Myocyte (in vitro differentiated cells): ENCODE measurements at places on chromosomes 1 and 21. TPM values are rescaled to one million over a fixed set of nuclear protein-coding genes. Genes with fewer than 3 reads are reported as not detected.
A peak's percentile ranks its signal among the peaks of the same experiment; 100 is the strongest.

DNA sequence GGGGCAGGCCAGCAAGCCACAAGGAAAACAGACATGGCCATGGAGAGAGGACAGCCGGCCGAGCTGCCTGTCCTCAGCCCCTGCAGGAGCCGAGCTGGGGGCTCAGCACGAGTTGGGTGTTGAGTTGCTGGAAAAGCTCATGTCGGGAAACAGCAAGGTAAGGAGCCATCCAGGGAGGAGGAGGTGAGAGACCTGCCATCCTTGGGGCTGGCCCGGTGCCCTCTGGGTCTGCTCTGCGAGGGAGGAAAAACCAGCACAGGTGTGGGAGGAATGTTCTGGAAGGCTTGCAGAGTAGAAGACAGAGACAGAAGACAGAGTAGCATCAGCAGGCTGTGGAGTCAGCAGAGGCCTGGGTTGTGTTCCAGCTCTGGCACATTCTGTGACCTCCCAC is 548.8 kb downstream of the PTPRU start:
- no peak for DNase-seq

DNA sequence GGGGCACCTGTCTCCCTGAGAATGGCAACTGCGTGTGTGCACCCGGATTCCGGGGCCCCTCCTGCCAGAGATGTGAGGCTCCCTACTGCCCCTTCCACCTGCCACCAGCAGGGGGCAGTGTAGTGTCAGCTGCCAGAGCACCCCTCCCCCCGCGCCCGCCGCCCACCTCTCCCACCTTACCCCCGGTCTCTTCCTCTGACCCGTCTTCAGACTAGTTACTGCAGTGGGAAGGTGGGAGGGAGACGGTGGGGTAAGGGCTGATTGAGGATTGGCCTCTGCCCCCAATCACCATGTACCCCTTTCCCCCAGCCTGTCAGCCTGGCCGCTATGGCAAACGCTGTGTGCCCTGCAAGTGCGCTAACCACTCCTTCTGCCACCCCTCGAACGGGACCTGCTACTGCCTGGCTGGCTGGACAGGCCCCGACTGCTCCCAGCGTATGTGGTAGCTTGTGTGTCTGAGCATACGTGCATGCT is 10.1 kb upstream of the LRRC71 start:
- no peak for DNase-seq

The LCE3E gene
- total RNA-seq: not detected in 2 replicates

The VAV3 gene
- 1.4 and 1.8 TPM in 2 replicates for total RNA-seq

The MNDA gene
- not detected in 2 replicates for total RNA-seq

- DNase-seq: no peak
These were observed 433.1 kb upstream of the KAZN start for GRCh38 chr1:14165371-14165801.

- no peak for DNase-seq
These were observed at the start of gene LGR6 for GRCh38 chr1:202193614-202194327. Gene LGR6, plus strand, starts transcription at chr1:202193799. Its CDS starts 191 bp downstream, at chr1:202193990.

DNA sequence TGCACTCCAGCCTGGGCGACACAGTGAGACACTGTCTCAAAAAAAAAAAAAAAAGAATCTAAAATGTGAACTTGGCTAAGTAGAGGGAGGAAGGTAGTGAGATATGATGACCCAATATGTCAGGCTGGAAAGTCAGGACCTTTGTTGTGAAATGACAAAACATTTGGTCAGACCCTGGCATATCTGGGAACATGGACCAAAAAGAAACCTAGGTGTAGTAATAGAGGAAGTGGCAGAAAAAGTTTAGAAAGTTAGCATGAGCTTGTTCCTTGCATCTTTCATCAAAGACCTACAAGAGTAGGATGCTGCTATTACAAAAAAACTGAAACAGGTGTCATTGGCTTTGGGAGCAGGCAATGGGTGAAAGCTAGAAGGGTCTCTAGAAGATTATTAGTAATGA is 7.3 kb upstream of the S100A3 start:
- no peak for DNase-seq

The KRTAP7-1 gene
- total RNA-seq: not detected in 2 replicates

DNA sequence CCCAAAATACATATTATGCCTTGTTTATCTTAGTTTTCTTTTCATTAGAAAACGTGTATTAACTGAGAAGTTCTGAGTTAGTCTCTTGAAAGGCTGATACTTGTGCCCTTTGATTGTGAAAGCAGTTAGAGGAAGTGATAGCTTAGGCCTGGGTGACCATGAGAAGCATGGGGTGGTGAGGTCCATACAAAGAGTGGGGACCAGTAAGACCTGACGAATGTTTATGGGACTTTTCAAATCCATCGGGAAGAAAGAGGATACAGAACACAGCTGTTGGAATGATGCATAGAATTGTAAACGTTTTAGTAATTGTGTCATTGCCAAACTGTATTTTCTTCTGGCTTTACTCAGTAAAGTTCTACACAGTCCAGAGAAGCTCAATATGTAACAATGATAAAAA is 259.8 kb downstream of the LMO4 start:
- no peak for DNase-seq

The ELF3 gene
- 0.68 TPM in 1 of 2 replicates, not detected in the other for total RNA-seq

The PCBP3 gene
- total RNA-seq: 1.5 and 1.7 TPM in 2 replicates

GRCh38 chr1:200535605-200536004 is 84.9 kb downstream of the KIF14 start:
- peak; percentile 55 for DNase-seq

The FAM131C gene
- not detected in 2 replicates for total RNA-seq

DNA sequence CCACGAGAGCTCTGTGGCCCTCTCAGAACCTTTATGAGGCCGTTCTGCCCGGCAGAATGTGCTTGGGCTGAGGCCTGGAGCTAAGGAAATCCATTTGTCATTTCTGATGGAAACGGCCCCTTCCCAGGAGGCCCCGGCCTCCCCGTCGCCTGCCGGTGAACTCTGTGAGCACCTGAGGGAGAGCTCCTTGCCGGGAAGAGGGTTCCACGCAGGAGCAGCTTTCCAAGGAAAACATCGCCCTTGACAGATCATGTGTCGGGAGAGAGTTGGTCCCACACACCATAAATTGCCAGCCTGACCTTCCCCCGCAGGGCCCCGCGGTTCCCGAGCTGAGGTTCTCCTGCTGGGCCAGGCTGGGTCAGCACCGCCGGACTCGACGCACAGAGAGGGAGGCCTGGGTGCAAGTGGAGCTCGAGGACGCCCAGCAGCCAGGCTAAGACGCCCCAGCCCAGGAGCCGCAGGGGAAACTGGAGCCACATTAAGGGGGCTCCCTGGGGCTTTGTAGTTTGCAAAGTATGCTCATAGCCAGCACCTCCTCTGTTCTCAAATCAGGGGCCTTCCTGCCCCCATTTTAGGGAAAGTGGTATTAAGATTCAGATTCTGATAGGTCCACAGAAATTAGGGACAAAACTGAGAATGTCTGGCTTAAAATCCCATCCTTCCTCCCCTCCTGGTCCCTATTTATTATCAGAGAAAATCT is 239.5 kb downstream of the FOXD2 start:
- no peak for DNase-seq

DNA sequence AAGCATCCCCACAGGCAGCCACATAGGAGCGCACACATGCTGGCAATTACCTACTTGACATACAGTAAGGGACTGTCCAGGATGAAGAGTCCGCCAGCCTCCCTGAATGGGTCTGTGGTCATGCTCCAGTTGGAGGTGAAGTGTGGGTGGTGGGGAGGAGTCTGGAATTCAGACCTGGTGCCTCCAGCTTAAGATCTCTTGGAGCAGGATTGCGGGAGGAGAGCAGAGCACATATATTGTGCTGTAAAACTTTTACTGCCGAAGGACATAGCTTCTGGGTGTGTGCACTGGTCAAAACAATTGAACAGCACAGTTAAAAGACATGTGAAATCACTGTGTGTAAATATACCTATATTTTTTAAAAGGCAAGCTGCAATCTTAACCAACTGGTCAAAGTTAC is 17.9 kb downstream of the STK40 start:
- DNase-seq: no peak

The S1PR1 gene
- total RNA-seq: 2.5 and 2.9 TPM in 2 replicates

DNA sequence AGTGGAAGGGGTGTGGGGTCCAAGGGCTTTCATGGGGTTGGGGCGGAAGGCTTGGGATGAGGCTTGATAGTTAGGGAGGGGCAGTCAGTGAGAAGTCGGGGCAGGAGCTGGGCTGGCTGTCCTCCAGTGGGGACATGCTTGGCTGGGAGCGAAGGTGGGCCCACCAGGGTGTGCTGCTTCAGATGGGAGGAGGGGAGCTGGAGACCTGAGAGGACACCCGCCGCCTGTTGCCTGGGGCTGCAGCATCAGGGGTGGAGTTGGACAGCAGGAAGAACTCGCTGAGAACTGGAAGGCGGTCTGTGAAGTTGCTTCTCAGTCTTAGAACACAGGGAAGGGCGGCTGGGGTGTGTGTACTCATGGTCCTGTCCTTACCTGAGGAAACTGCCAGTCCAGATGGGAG is 1.6 kb downstream of the THEM5 start:
- DNase-seq: no peak

The CYP4B1 gene
- not detected in 2 replicates for total RNA-seq

The TFF2 gene
- total RNA-seq: not detected in 2 replicates

DNA sequence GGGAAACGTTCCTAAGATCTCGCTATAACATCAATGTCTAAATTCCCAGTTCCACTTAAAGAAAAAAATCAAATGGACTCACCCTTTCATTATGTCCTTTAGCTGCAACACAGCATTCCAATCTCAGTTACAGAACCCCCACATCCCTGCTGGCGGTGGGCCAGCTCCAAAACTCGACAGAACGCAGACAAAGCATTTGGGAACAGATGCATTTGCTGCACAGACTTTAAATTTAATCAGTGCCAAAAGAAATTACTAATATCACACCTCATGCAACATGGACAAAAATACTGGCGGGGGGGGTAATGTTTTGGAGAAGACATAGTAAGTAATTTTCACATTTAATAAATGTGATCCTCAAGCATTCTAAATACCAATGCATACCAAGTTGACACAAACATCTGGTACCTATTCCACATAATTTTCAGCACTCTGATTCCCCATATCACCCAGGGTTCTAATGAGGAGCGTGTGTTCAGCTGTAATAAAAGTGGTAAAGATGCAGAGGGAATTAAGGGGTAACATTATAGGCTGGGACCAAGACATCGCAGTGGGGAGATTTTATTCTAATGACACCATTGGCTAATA is 79.7 kb downstream of the TGFBR3 start:
- DNase-seq: no peak

GRCh38 chr1:215276582-215276981 is 194.0 kb downstream of the KCNK2 start:
- DNase-seq: no peak

GRCh38 chr1:53525595-53525994 is 66.4 kb downstream of the DMRTB1 start:
- DNase-seq: no peak

The LCE4A gene
- not detected in 2 replicates for total RNA-seq

The KDF1 gene
- total RNA-seq: not detected in 2 replicates

DNA sequence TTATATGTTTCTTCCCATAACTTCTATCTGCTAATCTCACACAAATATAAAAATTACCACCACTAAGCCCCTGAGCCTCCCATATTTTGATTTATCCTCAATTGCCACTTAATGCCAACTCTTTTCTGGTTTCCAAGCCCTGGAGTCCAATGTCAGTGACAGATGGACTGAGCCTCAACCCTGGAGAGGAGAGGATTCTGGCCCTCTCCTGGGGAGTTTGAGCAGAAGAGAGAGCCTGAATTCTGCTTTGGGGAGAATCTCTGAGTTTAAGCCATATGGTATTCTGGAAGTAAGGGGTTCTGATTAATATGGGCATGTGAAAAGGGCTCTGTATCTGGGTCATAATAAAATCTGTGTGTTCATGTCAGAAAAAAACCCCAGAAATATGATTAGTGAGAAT is 8.5 kb downstream of the CADM3 start:
- DNase-seq: no peak

DNA sequence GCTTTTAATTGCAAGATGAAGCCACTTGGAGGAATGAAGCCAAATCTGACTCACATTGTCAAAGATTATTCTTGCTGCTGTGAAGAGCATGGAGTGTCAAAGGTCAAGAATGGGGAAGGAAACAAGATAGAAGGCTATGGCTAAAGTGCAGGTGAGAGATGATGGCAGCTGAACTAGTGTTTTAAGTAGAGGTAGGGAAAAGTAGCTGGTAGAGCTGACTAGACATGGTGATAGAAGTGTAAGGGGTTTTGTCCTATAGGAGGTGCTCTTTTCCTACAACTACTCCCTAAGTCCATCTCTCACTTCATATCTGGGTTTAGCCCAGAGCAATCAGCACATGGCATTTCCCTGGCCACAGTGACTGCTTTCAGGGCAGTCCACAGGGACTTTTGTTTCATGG is 11.8 kb downstream of the UBE2T start:
- DNase-seq: no peak

GRCh38 chr21:42025376-42026081 is 15.4 kb upstream of the ZBTB21 start:
- DNase-seq: no peak

The SMIM1 gene
- not detected in 2 replicates for total RNA-seq

The GLMN gene
- total RNA-seq: 13.0 and 14.5 TPM in 2 replicates

The SPSB1 gene
- total RNA-seq: 16.8 and 36.1 TPM in 2 replicates

DNA sequence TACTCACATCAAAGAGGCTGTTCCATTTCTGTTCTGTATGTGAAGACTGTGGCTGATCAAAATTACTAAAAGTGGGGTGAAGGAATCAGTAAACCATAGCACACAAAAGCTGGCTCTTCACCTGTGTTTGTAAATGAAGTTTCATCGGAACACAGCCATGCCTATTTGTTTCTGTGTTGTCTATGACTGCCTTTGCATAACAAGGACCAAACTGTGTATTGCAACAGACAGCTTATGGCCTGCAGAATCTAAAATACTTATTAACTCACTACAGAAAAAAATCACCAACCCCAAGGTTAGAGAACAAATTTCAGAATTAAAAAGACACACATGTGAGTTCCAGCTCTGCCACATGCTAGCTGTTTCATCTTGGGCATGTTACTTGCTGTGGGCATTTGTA is 163.9 kb downstream of the LYPLAL1 start:
- DNase-seq: no peak

The EGLN1 gene
- 23.4 and 27.8 TPM in 2 replicates for total RNA-seq

DNA sequence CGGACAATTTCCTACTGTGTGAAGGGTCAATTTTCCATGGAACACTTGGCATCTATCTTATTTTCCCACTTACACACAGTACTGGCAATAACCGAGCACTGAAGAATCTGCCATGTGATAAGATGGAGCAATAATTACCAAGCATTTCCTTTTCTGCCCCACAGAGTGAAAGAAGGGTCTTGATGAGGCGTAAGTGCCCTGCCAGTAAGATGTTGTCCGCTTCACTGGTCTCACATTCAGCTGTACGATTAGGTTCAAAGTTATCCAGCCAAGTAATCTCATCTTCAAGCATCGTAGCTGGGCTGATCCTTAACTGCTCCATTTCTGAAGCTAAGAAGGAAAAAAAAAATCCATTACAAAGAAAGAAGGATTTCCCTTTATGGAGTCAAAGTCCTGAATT is 67.8 kb downstream of the PCSK9 start:
- DNase-seq: no peak

The FBXO2 gene
- total RNA-seq: 1.0 TPM in 1 of 2 replicates, not detected in the other
